ENCODE measurements at places on chromosomes 7 and 10.

GRCh38 chr10:51897560-51897959, 198.2 kb upstream of the CSTF2T start:
- no peak for DNase-seq

DNA sequence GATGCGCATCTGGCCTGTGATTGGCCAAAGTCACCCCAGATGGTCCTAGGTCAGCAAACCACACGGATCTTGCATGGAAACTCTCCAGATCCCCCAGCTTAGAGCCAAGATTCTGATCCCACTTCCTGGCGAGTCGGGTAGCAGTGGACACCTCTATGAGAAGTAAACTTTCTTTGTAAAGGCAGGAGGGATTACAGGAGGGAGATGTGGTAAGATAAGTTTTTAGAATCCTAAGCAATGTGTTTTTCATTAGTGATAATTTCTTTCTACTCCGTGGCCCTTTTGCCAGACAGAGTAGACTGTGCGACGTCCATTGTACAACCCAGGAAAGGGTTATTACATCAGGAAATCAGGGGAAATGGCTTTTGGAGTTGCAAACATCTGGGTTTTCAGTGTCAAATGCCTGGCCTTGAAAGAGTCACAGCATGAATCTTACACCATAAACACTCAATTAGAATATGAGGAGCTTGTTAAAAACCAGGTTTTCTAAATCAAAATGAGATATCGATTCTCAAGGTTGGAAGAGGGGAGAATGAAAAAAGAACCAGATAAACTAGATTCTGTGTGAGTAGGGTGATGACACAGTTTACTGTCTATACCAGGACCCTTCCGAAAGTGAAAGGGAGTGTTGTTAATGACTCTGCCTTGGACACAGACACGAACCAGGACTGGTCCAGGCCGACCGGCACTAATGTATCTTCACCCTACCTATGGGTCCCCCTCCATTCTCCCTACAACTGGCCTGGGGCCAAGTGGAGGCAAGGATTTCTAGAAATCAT, 61.9 kb upstream of the WAC start:
- no peak for DNase-seq

GRCh38 chr10:114749510-114749909, 72.1 kb upstream of the FHIP2A start:
- DNase-seq = no peak

GRCh38 chr10:49631975-49632374, 18.1 kb downstream of the CHAT start:
- DNase-seq = no peak

GRCh38 chr7:87213811-87214210, 5.7 kb downstream of the TMEM243 start:
- DNase-seq = no peak

DNA sequence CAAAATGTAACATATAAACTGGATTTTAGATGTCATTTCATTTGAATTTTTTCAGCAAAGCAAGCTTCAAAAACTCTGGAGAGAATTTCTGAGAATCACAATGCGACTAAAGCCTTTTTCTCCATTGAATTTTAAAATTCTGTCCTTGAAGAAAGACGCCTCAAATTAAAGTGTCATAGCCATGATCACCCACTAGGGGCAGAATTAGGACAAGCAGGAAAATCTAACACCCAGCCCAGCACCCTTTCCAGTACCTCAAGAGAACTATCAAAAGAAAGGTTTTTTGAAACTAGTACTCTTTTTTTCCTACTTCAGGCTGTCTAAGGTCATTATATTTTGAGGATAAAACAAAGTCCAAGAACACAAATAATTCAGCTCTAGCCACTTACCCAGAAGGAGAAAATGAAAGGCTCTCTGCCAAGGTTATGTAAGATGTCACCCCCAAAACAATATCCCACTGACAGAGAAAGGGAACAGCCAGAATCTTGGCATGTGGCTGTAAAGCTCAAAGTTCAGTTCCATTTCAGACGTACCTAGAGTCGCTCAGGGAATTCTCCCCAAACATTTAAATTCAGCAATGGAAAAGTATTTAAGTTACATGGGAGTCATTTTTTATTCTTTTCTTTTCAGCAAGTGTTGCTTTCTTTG, 299.4 kb downstream of the SNX13 start:
- peak; percentile 44 for DNase-seq

DNA sequence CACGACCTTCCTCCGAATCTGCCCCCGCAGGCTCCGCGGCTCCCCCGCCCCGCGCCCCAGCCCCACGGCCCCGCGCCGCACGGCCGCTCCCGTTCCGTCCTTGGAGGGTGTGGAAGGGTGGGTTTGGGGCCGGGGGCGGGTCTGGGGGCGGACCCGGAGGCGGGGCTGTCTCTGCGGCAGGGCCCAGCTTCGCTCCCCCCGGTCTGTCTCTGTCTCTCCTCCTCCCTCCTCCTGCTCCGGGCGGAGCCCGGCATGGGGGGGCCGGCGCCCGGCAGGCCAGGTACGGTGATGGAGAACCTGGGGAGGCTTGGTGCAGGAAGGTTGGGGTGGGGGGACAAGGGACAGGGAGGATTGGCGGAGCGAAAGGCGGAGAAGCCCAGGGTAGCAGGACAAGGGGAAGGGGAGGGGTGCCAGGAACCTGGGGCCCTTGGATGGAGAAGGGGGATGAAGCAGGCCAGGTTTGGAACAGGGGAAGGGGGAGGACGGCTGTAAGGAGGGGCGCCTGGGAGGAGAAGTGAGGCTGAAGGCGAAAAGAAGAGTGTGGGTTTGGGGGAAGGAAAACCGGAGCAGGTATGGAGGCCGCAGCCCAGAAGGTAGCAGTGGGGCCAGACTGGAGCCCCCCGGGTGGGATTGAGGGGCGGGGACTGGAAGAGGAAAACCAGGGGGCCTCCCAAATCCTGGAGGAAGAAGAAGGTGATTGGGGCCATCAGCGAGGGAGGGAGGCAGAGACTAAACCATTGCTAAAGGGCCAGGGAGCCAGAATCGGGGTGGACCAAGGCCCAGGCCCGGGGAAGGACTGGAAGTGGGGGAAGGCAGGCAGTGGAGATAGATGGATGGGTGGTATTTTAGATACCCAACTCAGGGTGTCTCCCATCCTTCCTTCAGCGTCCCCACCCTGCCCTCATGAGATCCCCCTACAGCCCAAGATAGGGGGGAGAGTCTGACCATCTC, at the start of gene NYAP1:
Gene NYAP1 (plus strand): TSS at position 206 of the 951 bp plus-strand sequence. CDS start 1,385 bp downstream, outside the sequence.
- DNase-seq = no peak

- no peak for DNase-seq
These were observed 64.1 kb upstream of the EEPD1 start for GRCh38 chr7:36088966-36089365.

- no peak for DNase-seq
These were observed 15.7 kb downstream of the NOLC1 start for GRCh38 chr10:102167861-102168260.

DNA sequence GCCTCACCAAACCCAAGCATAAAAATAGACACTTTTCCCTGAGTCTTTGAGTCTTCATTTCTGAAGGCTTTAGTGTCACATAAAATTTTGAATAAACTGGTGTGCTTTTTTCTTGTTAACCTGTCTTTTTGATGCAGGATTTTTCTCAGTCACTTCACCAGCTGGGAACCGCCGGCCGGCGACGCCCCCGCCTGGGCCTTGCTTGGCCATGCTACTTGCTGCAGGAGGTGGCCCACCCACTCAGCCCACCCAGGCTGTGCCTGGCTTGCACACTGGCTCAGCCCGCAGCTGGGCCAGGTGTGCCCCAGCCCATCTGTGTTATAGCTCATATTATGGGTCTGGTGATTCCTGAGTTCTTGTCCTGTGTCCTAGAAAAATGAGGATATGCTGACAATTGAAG, 247.4 kb upstream of the CACNA2D1 start:
- no peak for DNase-seq

DNA sequence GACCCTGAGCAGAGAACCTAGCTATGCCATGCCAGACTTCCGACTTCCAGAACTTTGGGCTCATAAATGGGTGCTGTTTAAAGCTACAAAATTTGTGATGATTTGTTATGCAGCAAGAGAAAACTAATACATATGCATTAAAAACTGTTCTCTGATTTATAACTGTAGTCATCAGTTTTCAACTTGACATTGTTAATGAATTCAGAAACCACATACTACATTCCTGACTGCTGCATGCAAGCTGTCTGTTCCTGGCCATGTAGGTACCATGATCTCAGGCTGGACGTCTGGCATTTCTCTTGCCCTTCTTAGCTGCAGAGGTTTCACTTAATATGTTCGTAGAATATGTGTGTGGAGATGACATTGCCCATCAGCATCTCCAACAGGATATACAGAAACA, 28.4 kb downstream of the MKX start:
- no peak for DNase-seq

- no peak for DNase-seq
These were observed 26.6 kb downstream of the FAM3C start for GRCh38 chr7:121369462-121369861.

- DNase-seq = no peak
These were observed 36.3 kb downstream of the SCART1 start for GRCh38 chr10:133489816-133490588.
